Activated T-cell treated with anti-CD3 and anti-CD28 coated beads, Interleukin-2, amount 50 U/mL, for 24 hours (primary cell): ENCODE measurements at places on chromosomes 11 and 22.

DNA sequence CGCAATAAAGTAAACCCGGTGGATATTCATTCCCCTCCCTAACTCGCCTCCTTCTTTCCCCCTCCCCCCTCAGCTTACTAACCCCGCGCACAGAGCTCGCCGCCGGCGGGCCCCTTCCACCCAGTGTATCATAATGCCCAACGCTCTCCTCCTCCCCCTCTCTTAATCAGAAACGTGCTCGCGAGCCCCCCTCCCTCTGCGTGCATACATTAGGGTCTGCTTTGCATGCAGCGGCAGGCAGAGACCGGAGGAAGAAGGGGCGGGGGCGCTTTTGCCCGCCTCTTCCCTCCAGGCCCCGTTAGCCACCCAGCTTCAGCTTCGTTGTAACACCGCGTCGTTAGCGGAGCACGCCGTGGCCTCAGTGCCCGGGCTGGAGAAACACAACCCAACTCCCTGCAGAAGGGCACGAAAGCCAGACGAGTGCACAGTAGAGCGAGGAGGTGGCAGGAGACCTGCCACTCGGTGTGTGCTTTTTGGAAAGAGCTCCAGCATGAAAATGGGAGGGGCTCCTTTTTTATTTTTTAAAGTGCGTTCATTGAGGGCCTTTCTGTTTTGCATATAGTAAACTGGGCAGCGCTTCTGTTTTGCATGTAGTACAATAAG, 901 bp upstream of the KMT2A start:
- peak overlapping the region; percentile 96 for H3K27ac ChIP-seq
- no peaks in the 10 kb centered on the region for H3K27me3 ChIP-seq
- H3K36me3 ChIP-seq, result peaks cover 28% of the 10 kb centered on the region
- peaks cover 38% of the 10 kb centered on the region for H3K4me1 ChIP-seq
- DNase-seq, result peak; percentile 82
- H3K4me3 ChIP-seq, result peak overlapping the region; percentile 87

DNA sequence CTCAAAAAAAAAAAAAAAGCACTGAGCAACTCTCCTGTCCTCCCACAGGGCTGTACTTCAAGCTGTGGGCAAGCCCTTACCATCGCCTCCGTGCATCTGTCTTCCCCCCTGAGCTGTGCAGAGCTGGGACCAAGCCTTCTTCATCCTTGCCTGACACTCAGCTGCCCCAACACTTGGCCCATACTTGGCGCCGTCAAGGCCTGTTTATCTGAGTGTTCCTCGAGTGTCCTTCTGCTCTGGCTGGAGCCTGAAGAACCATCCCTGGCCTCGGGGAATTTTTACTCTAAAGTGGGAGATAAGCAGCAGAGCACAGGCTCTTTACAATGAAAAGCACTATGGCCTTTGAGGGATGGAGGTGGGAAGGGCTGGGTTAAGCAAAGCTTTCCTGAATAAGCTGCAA, 1.6 kb upstream of the TIRAP start:
- peaks cover 39% of the 10 kb centered on the region for H3K36me3 ChIP-seq
- H3K4me1 ChIP-seq, result peaks cover 44% of the 10 kb centered on the region
- H3K4me3 ChIP-seq, result peak overlapping the region; percentile 83
- H3K27me3 ChIP-seq, result no peaks in the 10 kb centered on the region
- no peak for DNase-seq

DNA sequence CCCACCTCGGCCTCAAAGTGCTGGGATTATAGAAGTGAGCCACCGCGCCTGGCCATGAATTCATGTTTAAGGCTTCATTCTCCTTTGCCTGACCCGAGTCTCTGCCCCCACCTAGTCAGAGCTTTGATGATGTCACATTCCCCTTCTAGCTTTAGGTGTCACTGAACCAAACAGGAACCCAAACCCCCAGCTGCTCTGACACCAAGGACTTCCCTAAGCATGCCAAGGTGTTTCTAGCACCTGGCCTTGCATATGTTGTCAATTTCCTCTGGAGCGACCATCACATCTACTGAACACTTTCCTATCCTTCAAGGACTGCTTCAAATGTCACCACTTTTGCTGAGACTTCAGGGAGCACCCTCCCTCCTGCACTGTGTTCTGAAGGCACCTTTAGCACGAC, 2.3 kb downstream of the F2 start:
- H3K27me3 ChIP-seq, result no peaks in the 10 kb centered on the region
- peaks cover 6% of the 10 kb centered on the region for H3K4me1 ChIP-seq
- no peak overlapping the region for H3K4me3 ChIP-seq
- H3K27ac ChIP-seq, result no peak overlapping the region
- DNase-seq, result no peak
- H3K36me3 ChIP-seq, result no peaks in the 10 kb centered on the region

- no peak overlapping the region for H3K4me3 ChIP-seq
- no peaks in the 10 kb centered on the region for H3K27me3 ChIP-seq
- H3K36me3 ChIP-seq, result no peaks in the 10 kb centered on the region
- no peaks in the 10 kb centered on the region for H3K4me1 ChIP-seq
These were observed 29.0 kb downstream of the NECTIN1 start for GRCh38 chr11:119700030-119700429.

GRCh38 chr11:19698493-19699292, 13.9 kb upstream of the NAV2 start:
- H3K27ac ChIP-seq, result no peak overlapping the region
- no peaks in the 10 kb centered on the region for H3K4me1 ChIP-seq
- no peaks in the 10 kb centered on the region for H3K36me3 ChIP-seq
- H3K4me3 ChIP-seq, result no peak overlapping the region
- no peak for DNase-seq
- peaks cover 21% of the 10 kb centered on the region for H3K27me3 ChIP-seq

DNA sequence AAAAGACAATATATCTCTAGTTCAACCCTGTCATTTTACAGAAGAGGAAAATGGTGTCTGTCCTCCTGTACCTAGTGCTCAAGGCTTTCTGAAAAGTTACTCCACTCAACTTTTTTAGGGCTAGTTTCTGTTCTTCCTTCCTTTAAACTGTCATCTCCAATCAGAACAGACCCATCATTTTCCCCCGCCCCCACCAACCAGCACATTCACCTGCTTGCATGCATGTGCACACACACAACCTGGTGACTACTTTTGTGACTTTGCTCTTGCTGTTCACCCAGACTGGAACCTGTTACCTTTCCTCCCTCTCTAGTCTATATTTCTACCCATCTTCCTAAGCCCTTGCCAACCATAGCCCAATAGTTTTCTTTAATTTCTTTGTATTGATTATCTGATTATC, 5.6 kb downstream of the FBXO7 start:
- peak overlapping the region; percentile 83 for H3K27ac ChIP-seq
- peaks cover 26% of the 10 kb centered on the region for H3K4me1 ChIP-seq
- H3K36me3 ChIP-seq, result peaks cover 41% of the 10 kb centered on the region

- H3K36me3 ChIP-seq, result no peaks in the 10 kb centered on the region
- no peak overlapping the region for H3K27ac ChIP-seq
- H3K27me3 ChIP-seq, result peaks cover 69% of the 10 kb centered on the region
- no peak overlapping the region for H3K4me3 ChIP-seq
- peaks cover 26% of the 10 kb centered on the region for H3K4me1 ChIP-seq
- no peak for DNase-seq
These were observed 16.4 kb downstream of the USP2 start for GRCh38 chr11:119365071-119365591.

GRCh38 chr11:42036201-42036600, 576.7 kb upstream of the LRRC4C start:
- H3K4me3 ChIP-seq, result no peak overlapping the region
- no peaks in the 10 kb centered on the region for H3K4me1 ChIP-seq
- no peaks in the 10 kb centered on the region for H3K27me3 ChIP-seq
- H3K27ac ChIP-seq, result no peak overlapping the region

- no peaks in the 10 kb centered on the region for H3K4me1 ChIP-seq
- no peaks in the 10 kb centered on the region for H3K36me3 ChIP-seq
- H3K27me3 ChIP-seq, result no peaks in the 10 kb centered on the region
- H3K4me3 ChIP-seq, result no peak overlapping the region
- no peak overlapping the region for H3K27ac ChIP-seq
These were observed 161.5 kb upstream of the ARHGAP42 start for GRCh38 chr11:100525635-100526034.

DNA sequence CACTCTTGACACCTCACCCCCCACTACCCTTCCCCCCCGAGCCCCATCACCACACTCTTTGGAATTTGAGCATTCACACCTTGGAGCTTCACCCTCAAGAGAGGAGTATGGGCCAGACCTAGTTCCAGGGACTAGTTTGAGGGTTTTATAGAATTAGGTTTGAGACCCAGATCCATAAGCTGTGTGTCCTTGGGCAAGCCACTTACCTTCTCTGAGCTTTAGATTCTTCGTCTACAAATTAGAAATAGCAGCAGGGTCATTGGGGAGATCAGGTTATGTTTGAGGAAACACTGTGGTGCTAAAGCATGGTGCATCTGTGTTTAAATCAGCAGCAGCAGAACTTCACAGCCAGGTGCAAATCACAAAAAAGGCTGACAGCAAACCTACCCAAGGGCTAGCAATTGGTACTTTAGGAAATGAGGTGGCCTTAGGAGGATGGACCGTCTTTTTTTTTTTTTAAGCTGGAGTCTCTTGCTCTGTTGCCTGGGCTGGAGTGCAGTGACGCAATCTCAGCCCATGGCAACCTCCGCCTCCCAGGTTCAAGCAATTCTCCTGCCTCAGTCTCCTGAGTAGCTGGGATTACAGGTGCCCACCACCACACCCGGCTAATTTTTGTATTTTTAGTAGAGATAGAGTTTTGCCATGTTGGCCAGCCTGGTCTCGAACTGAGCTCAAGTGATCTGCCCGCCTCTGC, 114.8 kb downstream of the MICAL2 start:
- H3K27me3 ChIP-seq, result no peaks in the 10 kb centered on the region
- DNase-seq, result no peak
- H3K27ac ChIP-seq, result peak overlapping the region; percentile 95
- H3K4me1 ChIP-seq, result peaks cover 52% of the 10 kb centered on the region
- H3K4me3 ChIP-seq, result peak overlapping the region; percentile 71

GRCh38 chr11:99537681-99538080, 516.9 kb downstream of the CNTN5 start:
- no peaks in the 10 kb centered on the region for H3K27me3 ChIP-seq
- H3K36me3 ChIP-seq, result no peaks in the 10 kb centered on the region
- no peaks in the 10 kb centered on the region for H3K4me1 ChIP-seq

DNA sequence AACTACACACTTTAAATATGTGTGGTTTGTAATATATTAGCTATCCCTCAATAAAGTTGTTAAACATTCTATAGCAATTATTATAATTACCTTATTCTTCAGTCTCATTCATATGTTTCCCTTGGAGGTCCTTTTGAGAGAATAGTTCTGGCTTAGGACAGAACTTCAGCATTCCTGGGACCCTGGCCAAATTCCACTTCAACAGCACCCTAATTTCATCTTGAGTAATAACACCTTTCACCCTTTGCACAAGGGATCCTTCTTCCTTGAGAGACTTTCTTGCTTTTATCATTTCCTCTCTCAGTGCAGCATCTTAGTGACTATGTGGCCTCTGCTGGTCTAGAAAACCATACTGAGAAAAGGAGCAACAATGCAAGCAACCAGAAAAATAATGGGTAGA, 255.9 kb downstream of the C11orf87 start:
- no peak overlapping the region for H3K27ac ChIP-seq
- H3K27me3 ChIP-seq, result no peaks in the 10 kb centered on the region
- H3K4me3 ChIP-seq, result no peak overlapping the region
- DNase-seq, result no peak

DNA sequence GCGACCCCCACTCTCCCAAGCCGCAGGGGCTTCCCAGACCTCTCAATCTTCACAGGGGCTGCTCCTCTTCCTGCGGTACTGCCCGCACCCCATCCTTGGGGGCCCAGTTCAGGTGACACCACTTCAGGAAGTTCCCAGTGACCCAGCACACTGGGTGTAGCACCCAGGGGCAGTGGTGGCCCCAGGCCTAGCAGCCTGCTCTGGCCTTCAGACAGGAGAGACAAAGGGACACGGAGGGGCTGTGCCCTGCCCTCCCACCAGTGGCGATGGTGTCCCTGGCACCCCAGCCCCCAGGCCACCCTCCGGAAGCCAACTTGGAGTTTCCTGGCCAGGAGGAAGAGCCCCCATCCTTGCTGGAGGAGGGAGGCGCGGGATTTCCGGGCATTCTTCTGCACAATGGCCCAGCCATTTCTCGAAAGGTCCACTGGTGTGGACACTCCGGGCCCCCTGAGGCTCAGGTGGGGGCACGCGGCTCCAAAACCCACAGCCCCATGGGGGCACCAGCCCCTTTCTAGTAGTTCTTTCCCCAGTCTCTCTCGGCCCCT, 978 bp upstream of the CLDN5 start:
- H3K27me3 ChIP-seq, result peaks cover 37% of the 10 kb centered on the region
- no peak overlapping the region for H3K27ac ChIP-seq
- peaks cover 17% of the 10 kb centered on the region for H3K4me1 ChIP-seq
- H3K36me3 ChIP-seq, result peaks cover 15% of the 10 kb centered on the region

- no peaks in the 10 kb centered on the region for H3K36me3 ChIP-seq
- DNase-seq, result no peak
- no peaks in the 10 kb centered on the region for H3K27me3 ChIP-seq
These were observed 144.3 kb upstream of the ANO3 start for GRCh38 chr11:26187639-26188038.

GRCh38 chr22:40021401-40022000, 26.7 kb downstream of the FAM83F start:
- DNase-seq, result no peak
- H3K36me3 ChIP-seq, result no peaks in the 10 kb centered on the region
- peaks cover 5% of the 10 kb centered on the region for H3K4me1 ChIP-seq
- no peaks in the 10 kb centered on the region for H3K27me3 ChIP-seq
- H3K4me3 ChIP-seq, result no peak overlapping the region
